ENCODE measurements at places on chromosomes 4 and X. TPM values are rescaled to one million over a fixed set of nuclear protein-coding genes. Genes with fewer than 3 reads are reported as not detected.

DNA sequence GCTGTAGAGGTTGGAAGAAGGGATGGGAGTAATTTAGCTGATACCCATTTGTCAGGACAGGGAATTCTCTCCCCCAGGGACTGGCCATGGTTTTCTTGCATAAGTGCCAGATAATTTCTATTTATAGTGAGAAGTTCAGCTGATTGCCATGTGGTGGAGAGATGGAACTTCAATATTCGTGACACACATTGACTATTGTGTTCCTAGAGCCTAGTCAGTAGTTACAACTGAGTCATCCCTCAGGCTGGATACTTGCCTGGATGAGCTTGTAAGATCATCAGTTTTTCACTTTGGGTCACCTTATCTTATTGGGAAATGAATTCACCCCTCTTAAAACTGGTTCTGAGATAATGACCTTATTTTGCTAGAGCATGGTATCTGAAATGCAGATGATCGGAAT, 32.2 kb downstream of the CFAP299 start:
- DNase-seq: no peak

DNA sequence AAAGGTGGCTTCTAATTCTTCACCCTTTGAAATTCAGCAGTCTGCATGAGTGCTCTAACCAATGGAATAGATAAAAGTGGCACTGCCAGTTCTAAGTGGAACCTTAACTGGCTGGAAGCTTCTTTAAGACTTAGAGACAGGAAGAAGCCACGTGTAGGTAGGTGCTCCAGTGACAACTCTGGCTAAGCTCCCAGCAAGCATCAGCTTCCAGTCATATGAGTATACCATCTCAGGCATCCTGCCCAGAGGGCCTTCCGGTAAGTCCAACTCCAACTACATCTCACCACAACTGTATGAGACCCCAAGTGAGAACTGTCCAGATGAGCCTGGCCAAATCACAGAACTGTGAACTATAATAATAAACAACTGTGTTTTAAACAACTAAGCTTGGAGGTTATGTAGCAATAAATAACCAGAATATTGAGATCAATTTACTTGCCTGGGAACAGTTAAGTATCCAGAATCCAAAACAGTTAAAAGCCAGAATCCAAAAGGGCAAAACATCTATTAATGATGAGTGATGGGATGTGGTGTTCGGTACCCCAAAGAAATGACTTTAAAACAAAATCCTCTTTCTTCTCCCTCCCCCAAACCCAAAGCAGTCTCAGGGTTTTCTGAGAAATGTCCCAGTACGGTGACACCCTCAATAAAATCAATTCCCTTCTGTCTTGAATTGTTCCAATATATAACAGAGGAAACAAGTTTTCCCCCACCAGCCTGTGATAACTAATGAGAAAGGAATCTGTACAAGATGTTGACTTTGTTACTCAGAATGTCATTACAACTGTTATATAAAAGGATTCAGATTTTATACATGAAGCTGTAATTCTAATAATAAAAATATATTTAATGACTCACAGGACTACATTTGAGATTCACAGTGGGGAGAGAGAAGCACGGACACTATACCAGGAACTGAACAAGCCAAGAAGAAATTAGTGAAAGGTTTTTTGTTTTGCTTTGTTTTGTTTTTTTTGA, 4.2 kb downstream of the TSPAN5 start:
- no peak for DNase-seq

DNA sequence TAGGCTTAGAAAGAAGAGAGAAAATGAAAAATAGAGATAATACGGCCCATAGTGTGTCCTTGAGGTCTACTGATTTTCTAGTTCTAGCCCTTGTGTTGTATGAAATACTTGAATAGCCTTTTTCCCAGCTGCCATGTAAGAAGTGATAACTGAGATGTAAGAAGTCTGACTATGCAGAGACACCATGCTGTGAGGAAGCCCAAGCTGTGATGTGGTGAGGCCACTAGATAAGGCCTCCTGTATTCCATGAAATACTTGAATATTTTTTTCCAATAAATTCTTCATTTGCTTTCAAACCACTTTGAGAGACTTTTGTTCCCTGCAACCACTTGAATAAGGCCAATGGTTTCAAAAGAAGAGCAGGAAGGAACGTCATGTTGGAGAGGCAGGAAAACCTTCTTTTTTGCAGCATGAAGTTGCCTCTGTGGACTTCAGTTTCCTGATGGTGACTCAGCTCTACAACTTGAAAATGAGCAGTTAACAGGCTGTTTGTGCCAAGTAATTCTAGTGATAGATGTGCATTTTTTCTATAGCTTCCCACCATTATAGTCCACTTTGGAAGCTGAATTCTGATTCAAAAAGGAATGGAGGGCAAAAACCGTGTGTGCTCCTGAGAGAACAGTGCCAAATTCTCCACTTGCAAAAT, 25.5 kb upstream of the FAM9C start:
- no peak for DNase-seq

The CT45A6 gene
- not detected for total RNA-seq

The FGF16 gene
- 0.30 TPM for total RNA-seq

- no peak for DNase-seq
These were observed 27.3 kb downstream of the BBS12 start for GRCh38 chr4:122759639-122760310.

The NELFA gene
- 14.0 TPM for total RNA-seq

DNA sequence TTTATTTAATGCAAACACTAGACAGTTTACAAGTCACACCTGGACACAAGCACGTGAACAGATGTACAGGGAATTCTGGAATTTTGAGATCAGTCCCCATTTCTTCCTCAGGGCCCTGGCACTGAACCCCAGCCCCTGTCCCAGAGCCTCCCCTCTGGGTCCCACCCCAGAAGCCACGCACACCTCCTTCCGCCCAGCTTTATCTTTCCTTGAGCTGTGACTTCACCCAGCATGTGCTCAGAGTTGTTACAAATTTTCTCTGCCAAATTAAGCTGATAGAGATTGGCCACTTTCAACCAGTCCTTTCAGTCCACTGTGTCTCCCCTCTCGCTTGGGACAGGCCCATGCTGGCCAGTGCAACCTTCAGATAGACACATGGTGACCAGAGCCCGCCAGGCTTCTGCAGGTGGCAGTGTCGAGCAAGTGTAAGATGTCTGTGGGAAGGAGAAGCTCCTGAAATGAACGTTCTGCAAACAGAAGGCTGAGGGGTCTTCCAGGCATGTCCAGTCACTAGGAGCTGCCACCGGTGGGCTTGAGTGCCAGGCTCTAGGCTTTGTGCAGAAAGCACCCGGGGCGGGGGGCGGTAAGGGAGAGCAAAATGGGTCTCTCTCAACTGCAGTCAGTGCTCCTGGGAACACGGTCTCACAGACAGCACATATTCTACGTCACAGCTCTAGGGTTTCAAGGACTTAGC, 73.3 kb downstream of the MTMR1 start:
- DNase-seq: no peak

DNA sequence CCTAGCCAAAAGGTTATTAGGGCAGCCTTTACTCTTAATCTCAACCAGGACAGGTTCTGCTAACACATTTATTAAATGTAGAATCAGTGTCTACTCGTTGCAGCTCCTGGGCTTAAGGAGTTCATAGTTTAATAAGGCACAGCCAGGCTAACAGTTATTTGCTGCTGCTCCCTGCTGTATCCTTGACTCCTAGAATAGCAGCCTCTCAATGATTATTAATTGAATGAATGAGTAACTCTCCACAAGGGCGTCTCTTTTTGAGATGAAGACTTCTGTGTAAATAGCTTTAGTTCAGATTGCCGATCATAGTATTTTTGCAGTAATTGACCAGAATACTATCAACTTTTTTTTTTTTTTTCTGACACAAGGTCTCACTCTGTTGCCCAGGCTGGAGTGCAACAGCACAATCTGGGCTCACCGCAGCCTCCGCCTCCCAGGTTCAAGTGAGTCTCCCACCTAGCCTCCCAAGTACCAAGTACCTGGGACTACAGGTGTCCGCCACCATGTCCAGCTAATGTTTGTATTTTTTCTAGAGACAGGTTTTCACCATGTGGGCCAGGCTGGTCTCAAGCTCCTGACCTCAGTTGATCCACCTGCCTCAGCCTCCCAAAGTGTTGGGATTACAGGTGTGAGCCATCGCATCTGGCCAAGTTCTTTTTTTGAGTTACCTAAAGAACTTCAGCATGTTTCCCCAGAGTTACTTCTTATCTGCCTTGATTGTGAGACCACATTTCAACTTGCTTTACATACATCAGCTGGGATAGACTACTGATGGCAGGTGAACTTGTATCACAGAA, 2.9 kb downstream of the UGDH start:
- DNase-seq: no peak

The FAM236B gene
- not detected for total RNA-seq

The ANXA10 gene
- total RNA-seq: not detected

The TIGD4 gene
- 3.3 TPM for total RNA-seq

The CTAG1B gene
- total RNA-seq: not detected

- peak; percentile 10 for DNase-seq
These were observed 463.4 kb upstream of the GRID2 start for GRCh38 chr4:91840359-91840758.

- DNase-seq: no peak
These were observed 27.3 kb downstream of the INTS6L start for GRCh38 chrX:135547767-135548166.

DNA sequence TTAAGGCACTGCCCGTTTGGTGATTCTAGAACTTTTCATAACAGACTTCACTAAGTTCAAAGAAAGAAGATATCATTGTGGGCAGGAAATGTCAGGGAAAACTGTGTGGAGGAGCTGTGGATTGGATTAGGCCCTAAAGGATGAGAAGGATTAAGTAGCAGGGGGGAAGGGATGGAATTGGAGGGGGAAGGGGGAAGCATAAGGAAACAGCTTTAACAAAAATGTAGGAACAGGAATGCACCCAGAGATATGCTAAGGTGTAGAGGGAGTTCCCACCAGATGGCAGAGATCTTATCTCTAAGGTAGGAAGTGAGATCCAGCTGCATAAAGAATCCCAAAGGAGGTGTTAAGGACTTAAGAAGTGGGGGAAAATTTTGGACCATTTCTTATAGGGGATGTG, 114.5 kb downstream of the LARP7 start:
- DNase-seq: no peak

- no peak for DNase-seq
These were observed 47.9 kb downstream of the TMEM131L start for GRCh38 chr4:153514001-153514526.

The FREM3 gene
- total RNA-seq: 1.5 TPM

DNA sequence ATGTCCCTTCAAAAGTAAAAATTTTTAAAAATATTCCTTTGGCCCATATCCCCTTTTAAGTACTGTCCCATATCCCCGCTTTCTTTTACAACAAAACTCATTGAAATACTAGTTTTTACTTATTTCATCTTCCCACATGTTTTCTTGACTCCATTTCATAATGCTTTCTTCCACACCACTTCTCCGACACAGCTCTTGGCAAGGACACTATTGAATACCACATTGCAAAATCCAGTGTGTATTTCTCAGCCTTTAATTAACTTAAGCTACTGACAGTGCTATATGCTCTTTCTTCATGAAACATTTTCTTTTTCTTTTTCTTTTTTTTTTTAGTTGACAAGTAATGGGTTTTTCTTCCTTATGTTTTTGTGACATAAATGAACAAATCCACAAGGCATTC, 28.8 kb downstream of the PRDM8 start:
- DNase-seq: no peak
